T follicular helper cell (primary cell): ENCODE measurements at places on chromosomes 2 and 18.

- DNase-seq = no peak
Observed at GRCh38 chr2:216650626-216651257, 17.5 kb downstream of the IGFBP2 start.

DNA sequence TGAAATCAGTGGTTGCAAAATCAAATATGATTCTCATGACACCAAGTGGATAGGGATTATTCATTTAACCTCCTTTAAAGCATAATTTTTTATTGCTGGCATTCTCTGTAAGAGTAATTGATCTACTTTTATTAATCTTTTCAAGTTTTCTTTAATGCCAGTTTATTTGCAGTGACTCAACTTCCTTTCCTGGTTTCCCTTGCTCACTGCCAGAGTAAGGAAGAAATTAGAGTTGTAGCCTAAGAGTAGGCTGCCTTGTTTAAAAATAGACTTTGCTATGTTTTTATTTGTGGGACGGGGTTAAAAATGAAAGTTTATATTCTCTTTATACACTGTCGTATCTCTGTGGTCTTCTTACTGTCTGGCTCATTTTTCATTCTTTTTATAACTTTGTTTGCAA lies 148.6 kb downstream of the WDR7 start:
- no peak for DNase-seq

DNA sequence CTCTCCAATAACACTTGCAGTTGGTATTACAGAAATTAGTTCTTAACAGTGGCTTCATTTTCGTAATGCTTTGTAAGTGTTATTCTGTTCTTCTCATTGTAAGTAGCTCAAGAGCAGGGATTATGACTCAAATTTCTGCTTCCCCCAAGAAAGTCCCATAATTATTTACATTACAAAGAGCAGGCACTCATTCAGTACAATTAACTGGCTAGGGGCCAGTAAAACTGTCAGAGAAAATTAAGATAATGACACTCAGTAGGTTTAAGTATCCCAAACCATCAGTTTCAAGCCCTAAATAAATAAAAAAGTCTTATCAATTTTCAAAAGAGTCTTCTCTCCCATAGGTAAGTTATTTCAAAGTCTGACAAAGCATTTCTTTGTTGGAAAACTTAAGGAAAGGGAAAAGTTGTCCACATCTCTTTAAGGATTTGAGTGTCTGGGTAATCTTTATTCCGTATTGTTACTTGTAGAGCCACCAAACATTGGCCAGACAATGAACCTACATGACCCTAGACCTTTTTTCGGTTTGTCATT lies 137.1 kb downstream of the ARHGAP28 start:
- no peak for DNase-seq

- no peak for DNase-seq
Observed at GRCh38 chr2:28355521-28356094, 37.0 kb upstream of the FOSL2 start.

DNA sequence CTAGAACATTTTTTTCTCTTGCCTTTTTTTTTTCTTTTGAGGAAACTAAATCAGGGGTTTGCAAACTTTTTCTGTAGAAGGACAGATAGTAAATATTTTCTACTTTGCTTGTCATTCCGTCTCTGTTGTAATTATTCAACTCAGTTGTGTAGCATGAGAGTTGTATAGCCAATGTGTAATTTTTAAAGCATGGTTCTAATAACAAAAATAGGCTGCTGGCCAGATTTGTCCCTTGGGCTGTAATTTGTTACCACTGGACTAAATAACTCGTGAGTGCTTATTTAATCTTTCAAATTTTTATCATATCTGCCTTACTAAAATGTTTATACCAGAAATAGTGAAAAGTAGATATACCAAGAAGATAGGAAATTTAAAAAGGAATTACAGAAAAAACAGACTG lies 43.0 kb downstream of the CCDC148 start:
- no peak for DNase-seq

- DNase-seq = peak; percentile 10
Observed at GRCh38 chr18:46148810-46149209, 44.6 kb downstream of the HAUS1 start.

GRCh38 chr2:219707496-219708285 lies 80.3 kb downstream of the SLC4A3 start:
- DNase-seq = no peak

DNA sequence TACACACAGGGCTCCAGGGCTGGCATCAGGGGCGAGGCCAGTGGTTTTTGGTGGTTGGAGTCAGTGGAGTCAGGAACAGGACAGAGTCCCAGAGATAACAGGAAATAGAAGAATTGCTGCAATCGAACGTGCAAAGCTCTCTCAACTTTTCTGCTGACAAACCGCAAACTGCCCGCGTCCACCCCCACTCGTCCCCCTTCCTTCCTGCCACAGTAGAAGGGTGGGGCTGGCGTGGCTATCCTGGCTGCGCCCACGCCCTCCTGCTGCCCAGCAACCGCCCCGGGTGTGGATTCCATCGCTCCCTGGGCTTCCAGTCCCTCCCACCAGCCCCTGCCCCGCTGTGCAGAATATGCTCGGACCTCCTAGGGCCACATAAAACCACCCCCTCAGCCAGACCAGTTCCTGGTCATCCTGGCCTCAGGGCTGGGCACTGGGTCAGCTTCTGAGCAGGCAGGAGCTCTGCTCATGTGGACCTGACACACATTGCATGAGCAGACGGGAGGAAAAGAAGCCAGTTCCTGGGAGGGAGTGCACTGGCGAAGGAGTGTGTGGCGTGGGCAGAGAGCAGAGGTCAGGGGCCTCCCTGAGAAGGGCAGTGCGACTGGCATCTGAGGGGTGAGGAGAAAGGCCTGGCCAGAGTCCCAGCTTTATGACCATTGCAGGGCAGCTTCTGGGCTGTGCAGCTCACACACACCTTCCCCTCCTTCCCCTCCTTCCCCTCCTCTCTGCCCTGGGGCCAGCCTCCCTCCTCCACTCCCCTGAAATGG lies 85.4 kb upstream of the ATG16L1 start:
- no peak for DNase-seq
